ENCODE measurements at places on chromosomes 2 and 18.

DNA sequence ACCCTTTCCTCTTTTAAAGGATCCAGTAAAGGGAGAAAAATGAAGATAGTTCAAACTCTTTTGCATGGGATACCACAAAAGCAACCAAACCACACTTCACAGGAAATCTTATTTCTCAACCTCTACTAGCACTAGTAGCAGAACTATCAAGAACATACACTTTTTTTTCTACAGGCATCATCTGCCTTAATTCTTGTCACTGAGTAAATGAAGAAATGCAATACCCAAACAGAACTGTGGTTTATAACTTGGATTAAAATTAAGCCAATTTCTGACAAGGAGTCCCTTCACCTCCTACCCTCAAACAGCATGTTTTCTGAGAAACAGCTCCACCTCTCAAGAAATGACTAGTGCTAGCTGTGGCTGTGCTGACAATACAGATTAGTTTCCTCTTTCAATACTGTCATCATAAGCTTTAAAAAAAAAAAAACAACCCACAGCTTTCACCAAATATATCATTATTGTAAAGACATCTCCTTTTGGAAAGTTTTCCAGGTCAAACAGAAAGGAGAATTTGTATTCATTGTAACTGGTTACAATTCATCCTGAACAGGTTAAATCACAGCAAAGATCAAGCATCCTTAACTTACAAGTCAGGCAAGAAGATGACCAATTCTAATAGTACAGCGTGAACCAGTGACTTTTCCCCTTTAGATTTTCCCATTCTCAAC lies 44.4 kb downstream of the PTPN2 start:
- peak; percentile 16 for DNase-seq

GRCh38 chr2:21262426-21262940 lies 138.7 kb downstream of the TDRD15 start:
- no peak for DNase-seq

DNA sequence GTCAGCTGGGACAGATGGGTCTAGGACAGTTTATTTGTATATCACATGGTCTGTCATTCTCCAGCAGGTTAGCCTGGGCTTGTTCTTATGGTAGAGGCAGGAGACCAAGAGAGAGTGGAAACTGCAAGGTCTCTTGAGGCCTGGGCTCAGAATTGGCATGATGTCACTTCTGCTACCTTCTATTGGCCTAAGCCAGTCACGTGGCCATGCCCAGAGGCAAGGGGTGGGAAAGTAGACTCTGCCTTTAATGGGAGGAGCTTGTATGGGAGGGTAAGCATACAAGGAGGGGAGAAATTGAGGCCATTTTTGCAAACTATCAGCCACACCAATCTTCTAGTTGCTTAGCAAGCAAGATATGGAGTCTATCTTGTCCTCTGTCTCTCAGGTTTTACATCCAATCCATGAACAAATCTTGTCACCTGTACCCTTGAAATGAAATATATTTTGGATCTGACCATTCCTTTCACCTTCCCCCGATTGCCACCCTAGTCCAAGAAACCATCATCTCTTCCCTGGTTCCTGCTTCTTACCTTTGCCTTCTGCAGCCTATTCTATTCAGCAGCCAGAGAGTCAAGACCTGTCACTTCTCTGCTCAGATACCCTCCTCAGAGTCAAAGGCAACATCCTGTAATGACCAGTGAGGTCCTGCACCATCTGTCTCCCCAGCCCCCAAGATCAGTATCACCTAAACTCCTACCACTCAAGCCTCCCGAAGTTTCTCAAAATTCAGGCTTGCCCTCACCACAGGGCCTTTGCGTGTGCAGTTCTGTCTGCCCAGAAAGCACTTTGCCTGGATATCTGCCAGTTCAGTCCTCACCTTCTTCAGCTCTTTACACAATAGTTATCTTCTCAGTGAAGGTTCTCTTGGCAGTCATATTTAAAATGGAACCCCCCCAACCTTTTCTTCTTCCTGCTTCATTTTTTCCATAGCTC lies 240.0 kb downstream of the LOXHD1 start:
- DNase-seq: no peak

DNA sequence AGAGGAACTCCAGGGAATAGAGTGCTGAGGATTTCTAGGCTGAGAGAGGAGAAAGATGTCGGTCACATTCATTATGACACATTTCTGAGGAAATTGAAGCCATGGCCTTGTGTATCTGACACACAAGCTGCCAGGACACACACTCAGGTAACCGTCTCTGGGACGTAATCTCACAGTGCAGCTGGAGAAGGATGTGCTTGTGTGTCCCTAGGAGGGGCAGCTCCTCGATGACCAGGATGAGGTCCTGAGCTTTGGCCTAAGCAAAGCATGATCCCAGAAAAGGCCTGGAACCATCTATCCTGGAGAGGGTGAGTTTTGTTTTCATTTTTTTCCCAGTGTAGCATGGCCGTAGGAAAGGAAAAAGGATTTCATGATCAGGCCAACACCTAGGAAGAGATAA lies 102.2 kb downstream of the CAPN13 start:
- DNase-seq: no peak

DNA sequence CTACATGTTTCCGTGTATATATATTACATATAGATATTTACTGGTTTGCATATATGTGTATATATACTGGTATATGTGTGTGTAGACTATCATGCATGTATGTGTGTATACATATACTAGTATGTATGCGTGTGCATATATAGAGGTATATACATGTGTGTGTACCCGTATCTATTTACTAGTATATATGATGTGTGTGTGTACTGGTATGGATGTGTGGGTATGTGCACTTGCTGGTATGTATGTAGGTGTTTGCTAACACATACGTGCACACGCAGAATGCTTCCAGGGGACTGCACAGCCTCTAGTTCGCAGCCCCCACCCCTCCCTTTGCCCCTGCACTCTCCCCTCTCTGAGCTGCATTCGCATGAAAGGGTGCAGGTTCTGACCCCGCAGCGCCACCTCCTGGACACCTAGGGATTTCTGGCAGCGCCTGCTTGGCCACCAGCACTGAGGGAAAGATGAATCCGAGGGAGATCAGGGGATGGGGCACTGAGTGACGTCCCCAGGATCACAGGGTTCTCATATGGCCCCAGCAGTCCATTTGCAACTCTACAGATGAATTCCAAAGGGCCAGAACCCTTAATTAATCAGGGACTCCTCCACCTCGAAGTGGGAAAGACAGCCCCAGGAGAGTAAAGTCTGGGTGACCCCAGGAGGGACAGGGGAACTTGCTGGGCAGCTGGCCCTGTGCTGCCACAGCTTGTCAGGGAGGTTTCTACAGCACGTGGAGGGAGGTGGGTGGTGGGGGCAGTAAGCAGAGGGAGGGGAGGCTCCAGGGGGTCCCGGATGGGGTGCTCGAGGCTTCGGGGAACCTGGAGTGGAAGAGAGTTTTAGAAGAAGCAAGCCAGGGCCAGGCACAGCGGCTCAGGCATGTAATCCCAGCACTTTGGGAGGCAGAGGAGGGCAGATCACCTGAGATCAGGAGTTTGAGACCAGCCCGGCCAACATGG lies 66.8 kb upstream of the ASAP2 start:
- peak; percentile 80 for DNase-seq

GRCh38 chr2:46885376-46885775 lies 30.2 kb downstream of the MCFD2 start:
- DNase-seq: no peak

GRCh38 chr18:22115573-22115972 lies 53.8 kb upstream of the GATA6 start:
- no peak for DNase-seq

DNA sequence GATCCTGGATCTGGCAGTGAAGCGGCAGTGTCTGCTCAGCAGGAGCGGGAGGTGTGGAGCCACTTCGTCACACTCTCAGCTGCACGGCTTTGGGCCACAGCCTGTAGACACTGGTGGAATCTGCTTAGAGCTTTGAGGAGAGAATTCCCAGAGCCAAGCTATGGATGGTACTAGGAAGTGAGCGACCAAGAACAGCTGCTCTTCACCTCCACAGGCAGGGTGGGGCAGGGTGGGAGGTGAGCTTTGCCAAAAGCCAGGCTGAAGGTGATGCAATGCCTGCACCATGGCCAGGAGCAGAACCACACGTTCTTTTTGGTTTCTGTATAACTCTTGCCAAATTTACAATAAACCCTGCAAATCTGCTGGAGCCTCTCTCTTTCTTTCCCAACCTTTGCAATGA lies 226.1 kb downstream of the ANKRD30B start:
- DNase-seq: no peak

DNA sequence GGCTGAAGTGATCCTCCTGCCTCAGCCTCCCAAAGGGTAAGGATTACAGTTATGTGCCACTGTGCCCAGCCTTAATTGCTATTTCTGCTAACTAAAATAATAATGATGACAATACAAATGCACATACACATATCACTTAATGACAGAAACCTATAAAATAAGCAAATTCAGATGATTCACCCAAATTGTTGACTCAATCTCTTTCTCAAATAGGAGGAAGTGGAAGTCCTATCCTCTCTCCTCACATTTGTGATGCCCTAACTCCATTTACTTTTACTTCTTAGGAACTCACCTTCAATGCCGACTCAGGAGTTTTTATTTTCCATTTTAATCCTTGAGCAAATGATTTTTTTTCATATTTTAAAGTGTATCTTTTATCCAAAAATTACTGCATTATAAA lies 24.5 kb upstream of the RAPH1 start:
- DNase-seq: no peak

DNA sequence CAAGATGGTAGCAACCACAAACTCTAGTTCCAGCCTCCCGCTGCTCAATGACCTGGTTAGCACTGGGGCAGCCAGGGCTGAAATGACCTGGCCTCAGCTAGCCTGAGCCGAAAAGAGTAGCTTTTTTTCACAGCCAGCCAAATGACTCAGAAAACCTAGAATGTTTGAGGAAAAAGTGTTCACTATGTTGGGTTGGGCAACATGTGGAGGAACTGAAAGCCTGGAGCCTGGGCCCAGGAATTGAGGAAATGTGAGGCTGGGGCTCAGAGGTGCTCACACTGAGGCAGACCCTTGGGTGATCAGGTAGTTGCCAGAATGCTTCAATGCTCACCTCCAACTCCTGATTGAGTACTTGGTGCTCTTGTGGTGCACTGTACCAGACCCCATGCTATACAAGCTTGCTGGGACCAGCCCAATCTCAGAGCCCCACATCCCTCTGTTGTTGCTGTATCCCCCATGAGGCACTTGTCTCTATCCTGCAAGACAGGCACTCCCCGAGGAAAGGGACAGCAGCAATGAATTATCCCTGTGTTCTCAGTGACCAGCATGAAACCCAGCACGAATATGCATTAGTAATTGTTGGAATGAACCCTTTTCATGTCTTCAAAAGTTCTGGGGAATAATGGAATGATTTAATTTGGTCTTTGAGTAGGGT lies 116.2 kb downstream of the USP34 start:
- DNase-seq: no peak

DNA sequence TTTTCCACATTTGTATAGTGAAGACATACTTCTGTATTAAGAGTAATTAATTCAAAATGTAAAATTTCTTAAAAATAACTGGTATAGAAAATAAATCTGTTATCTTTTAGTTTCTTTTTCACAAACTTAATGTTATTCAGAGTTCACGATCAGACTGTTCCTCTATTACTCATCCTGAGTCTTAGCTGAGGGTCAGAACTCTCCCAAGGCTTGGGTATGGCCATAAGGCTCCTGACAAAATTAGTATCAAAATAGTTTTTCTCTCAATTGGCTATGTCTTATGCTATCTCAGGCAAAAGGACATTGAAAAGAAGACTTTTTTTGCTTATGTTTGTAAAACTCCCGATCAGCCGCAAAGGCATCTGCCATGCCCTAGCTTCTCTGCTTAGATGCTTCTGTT lies 56.1 kb upstream of the NAB1 start:
- DNase-seq: no peak

DNA sequence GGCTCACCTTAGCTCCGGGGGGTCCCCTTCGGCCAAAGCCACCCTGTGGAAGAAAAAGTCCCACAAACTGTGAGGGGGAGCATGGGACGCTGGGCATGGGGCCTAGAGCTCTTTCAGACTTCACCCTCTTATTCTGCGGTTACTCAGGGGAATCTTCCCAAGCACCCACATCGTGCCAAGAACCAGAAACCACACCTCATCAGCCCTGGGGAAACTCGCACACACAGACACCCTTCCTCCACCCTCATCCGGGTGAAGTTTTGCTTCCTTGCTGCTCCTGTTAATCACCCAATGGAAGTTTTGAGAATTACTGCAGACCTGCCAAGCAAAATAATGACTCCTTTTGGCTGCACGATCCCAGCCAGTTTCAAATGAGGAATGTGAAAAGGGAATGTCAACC lies 59.1 kb downstream of the COL6A3 start:
- no peak for DNase-seq

- DNase-seq: peak; percentile 29
Measured at GRCh38 chr2:197516393-197516761, 511 bp downstream of the MOB4 start.

GRCh38 chr2:79640001-79640400 lies 127.2 kb downstream of the CTNNA2 start:
- no peak for DNase-seq

GRCh38 chr2:68089961-68090360 lies 27.2 kb upstream of the C1D start:
- no peak for DNase-seq

- DNase-seq: no peak
Measured at GRCh38 chr2:186442885-186443284, 43.2 kb upstream of the ZC3H15 start.

- no peak for DNase-seq
Measured at GRCh38 chr2:168560817-168561499, 104.9 kb downstream of the CERS6 start.

DNA sequence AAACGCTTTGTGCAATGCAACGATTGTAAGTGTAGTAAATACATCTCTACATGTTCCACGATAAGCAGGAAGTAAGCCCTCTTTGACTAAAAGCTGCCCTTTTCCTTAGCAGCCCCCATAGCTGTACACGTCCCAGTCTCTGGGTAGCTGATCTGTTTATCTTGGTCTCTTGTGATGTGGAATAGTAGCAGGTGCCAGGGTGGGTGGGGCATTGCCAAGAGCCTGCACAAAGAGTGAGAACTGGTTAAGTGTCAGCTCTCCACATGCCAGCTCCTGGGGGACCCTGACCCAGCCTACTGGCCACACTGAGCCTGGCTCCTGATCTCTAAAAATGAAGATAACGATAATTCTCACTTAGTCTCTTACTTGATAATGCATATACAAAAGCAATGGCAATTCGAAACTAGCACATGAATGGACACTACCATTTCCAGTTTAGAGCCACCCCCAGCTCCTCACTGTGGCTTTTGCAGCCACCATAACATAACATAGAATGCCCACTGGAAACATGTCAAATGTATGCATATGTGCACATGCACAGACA lies 92.3 kb downstream of the MYT1L start:
- DNase-seq: no peak

DNA sequence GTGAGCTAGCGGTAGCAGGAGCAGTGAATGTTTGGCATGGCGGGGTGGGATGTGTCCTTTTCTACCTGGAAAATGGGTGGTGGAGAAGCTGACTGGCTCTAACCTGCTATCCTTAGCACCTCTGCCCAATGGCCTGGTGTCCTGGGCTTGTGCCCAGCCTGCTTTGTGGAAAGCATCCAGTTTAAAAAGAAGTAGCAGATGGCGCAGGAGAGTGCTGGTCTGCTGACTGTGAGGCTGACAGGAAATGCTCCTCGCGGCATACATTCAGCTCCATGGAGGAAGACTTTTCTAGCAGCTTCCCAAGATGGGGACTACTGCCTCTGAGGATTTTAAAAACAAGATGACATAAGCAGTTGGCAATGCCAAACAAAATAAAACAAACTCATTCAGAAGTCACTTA lies 56.2 kb upstream of the LYPD6B start:
- no peak for DNase-seq

All from activated naive CD8-positive, alpha-beta T cell treated with anti-CD3 and anti-CD28 coated beads, Interleukin-2, amount 50 U/mL, for 24 hours (primary cell).